ENCODE measurements at places on chromosomes 6 and 20.

- H3K4me3 ChIP-seq, result peak overlapping the region; percentile 60
- no peaks in the 10 kb centered on the region for H3K36me3 ChIP-seq
- H3K27ac ChIP-seq, result no peak overlapping the region
- DNase-seq, result no peak
- no peaks in the 10 kb centered on the region for H3K27me3 ChIP-seq
These were observed 218.8 kb downstream of the ESR1 start for GRCh38 chr6:152026291-152026690.

GRCh38 chr20:45432294-45432693 is 16.4 kb downstream of the PIGT start:
- H3K27me3 ChIP-seq, result no peaks in the 10 kb centered on the region
- no peak for DNase-seq
- peaks cover 40% of the 10 kb centered on the region for H3K4me1 ChIP-seq
- peaks cover 16% of the 10 kb centered on the region for H3K36me3 ChIP-seq

DNA sequence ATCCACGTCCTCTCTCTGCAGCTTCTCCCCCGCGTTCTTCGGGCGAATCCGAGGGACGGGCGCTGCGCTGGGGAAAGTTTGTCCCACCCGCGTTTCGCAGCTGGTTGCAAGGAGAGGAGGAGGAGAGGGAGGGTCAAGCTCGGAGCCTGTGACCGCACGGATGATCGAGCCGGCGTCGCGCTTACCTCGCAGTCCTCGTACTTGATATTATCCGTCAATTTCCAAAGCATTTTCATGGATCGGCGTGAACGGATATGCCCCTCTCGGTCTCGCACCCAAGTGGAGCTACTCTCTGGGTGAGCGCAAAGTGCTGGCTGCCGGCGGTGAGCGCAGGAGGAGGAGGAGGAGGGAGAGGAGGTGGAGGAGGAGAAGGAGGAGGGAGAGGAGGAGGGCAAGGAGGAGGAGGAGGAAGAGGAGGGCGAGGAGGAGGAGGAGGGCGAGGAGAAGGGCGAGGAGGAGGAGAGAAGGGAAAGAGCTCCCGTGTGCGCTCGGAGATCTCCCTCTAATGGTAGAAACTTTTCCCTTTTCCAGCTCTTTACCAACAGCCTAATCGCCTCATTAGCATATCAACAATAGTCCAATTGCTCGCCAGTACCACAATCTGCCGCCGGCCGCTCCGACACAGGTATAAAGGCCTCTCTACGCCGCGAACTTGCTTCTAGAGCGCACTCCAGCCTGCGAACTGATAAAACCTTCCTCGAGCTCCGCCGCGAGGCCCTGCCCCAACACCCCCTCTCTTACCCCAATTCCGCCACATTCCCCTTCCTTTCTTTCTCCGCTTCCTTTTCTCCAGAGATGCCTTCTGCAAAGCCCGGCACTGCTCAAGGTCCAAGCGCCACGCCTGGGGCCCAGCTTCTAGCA is at the start of gene TFAP2A:
Gene TFAP2A, minus strand, starts transcription at position 319 of the 861 bp plus-strand sequence. Its CDS starts 83 bp downstream, at position 236.
- H3K36me3 ChIP-seq, result peaks cover 14% of the 10 kb centered on the region
- no peak for DNase-seq

DNA sequence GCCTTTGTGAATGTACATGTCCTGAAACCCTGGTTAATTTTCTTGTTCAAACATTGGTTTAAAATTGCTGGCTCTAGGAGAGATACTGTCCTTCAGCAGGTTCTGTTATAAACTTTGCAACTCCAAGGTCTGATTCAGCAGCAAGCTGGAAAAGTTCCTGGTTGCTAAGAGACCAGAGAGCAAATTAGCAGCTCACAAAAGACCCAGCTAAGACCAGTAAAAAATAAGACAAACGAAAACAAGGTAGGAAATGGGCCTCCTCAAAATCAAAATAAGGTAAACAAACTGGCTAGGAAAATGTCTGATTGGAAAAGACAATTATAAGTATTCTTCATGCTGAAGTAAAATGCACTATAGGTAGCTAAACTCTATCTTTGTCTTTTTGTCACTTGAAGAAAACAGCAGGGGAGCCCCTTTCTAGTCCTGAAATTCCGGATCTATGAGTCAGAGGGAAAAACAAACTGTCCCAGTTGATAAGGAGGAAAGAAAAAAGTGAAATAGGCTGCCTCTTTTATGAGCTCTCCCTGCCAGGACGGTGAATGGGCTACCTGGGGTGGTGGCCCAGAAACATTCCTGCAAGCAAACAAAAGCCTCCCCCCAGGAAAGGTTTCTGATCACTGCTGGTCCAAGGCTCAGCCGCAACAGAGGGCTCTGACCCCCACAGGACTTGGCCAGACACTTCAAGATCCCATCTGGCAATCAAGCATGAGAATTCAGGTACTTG is 41.6 kb downstream of the UNC5CL start:
- no peak for DNase-seq
- H3K27ac ChIP-seq, result no peak overlapping the region
- H3K4me1 ChIP-seq, result no peaks in the 10 kb centered on the region

DNA sequence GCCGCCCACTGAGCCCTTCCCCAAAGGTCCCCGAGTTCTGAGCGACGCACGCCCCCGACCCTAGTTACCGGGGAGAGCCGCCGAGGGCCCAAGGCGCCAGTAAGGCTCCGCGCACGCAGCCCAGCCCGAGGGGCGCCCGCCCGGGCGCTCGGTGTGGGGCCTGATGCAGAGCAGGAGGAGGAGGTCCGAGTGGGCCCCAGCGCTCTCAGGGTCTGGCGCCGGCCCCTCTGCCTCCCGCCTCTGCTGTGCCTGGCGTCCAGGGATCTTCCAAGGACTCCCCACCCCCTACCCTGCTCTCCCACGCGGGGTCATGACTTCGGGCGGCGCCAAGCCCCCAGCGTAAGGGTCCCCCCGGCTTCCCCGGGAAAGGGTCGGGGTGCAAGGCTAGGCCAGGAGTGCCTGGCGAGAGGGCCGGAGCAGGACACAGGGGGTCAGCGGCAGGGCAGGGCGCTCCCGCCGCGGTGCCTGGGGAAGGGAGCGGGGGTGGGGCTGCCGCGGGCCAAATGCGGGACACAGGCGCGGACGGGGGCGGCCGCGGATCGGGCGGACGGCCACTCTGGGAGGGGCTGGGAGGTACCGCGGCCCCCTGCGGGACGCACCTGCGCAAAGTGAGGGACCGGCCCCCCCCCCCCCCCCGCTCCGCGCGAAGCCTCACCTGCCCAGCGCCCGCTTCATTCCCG is 637 bp downstream of the ABHD12 start:
- peak; percentile 40 for DNase-seq
- no peak overlapping the region for H3K27ac ChIP-seq
- no peaks in the 10 kb centered on the region for H3K36me3 ChIP-seq
- H3K4me1 ChIP-seq, result peaks cover 16% of the 10 kb centered on the region
- H3K4me3 ChIP-seq, result peak overlapping the region; percentile 76
- H3K27me3 ChIP-seq, result no peaks in the 10 kb centered on the region

DNA sequence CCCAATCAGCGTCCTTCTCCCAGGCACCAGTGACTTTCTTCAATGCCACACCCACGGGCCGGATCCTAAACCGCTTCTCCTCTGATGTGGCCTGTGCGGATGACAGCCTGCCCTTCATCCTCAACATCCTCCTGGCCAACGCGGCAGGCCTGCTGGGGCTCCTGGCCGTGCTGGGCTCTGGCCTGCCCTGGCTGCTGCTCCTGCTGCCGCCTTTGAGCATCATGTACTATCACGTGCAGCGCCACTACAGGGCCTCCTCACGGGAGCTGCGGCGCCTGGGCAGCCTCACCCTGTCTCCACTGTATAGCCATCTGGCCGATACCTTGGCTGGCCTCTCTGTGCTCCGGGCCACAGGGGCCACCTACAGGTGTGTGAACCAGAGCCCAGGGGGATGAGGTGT is 9.8 kb downstream of the DLK2 start:
- no peaks in the 10 kb centered on the region for H3K27me3 ChIP-seq
- no peak overlapping the region for H3K4me3 ChIP-seq
- no peaks in the 10 kb centered on the region for H3K4me1 ChIP-seq
- no peak for DNase-seq
- no peak overlapping the region for H3K27ac ChIP-seq

GRCh38 chr6:160513836-160514235 is 150.2 kb downstream of the LPA start:
- peaks cover 34% of the 10 kb centered on the region for H3K27me3 ChIP-seq
- DNase-seq, result no peak
- no peak overlapping the region for H3K27ac ChIP-seq
- no peak overlapping the region for H3K4me3 ChIP-seq

DNA sequence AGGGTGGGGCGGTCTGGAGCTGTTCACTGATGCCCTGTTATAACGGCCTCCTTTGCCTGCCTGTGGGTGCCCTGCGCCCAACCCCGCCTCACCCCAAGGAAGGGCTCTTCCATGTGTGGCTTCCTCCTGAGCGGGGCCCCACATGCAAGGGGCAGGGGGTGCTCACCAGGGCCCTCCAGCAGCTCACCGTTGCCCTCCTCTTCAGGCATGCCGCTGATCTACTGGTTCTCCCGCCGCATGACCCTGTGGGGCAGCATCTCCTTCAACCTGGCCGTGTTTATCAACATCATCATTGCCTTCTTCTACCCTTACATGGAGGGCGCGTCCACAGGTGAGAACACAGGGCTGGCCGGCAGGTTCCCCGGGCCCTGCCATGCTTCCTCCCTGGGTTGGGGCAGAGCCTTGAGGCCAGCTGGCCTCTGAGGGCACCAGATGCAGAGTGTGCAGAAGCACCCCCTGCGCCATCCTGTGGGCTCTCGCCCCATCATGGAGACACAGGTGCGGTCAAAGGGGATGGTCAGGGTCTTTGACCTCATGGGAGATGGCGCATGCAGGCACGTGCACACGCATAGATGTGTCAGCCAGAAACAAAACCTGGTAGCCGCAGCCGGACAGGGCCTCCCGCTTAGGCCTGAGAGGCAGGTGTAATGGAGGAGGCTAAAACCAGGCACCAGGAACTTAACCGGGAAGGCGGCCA is 22.9 kb downstream of the UQCC2 start:
- H3K36me3 ChIP-seq, result peaks cover 92% of the 10 kb centered on the region
- no peak for DNase-seq
- H3K27me3 ChIP-seq, result no peaks in the 10 kb centered on the region
- H3K4me1 ChIP-seq, result peaks cover 19% of the 10 kb centered on the region
- no peak overlapping the region for H3K4me3 ChIP-seq

GRCh38 chr20:44743916-44744655 is 1.6 kb upstream of the KCNK15 start:
- H3K27ac ChIP-seq, result no peak overlapping the region
- H3K4me3 ChIP-seq, result no peak overlapping the region
- no peak for DNase-seq
- peaks cover 23% of the 10 kb centered on the region for H3K27me3 ChIP-seq

DNA sequence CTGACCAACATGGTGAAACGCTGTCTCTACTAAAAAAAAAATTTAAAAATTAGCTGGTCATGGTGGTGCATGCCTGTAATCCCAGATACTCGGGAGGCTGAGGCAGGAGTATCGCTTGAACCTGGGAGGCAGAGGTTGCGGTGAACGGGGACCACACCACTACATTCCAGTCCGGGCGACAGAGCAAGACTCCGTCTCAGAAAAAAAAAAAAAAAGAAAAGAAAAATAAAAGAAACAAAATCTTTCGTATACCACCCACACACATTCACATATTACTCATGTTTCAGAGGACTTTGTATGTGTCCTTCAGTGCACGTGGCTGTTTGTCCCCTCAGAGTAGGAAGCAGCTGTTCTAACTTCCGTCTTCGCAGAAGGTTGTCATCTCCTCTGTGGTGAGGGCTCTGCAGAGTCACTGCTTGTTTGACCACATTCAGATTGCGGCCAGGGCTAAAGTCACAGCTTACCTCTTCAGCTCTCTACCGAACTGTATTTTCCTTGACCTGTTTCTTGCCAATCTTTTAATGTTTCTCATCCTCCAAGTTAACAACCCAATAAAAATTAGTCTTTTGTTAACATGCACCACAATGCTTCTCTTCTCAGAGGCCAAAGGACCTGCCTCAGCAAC is 36.6 kb upstream of the HIVEP1 start:
- H3K27ac ChIP-seq, result peak overlapping the region; percentile 74
- H3K4me1 ChIP-seq, result peaks cover 29% of the 10 kb centered on the region
- peak overlapping the region; percentile 44 for H3K4me3 ChIP-seq

DNA sequence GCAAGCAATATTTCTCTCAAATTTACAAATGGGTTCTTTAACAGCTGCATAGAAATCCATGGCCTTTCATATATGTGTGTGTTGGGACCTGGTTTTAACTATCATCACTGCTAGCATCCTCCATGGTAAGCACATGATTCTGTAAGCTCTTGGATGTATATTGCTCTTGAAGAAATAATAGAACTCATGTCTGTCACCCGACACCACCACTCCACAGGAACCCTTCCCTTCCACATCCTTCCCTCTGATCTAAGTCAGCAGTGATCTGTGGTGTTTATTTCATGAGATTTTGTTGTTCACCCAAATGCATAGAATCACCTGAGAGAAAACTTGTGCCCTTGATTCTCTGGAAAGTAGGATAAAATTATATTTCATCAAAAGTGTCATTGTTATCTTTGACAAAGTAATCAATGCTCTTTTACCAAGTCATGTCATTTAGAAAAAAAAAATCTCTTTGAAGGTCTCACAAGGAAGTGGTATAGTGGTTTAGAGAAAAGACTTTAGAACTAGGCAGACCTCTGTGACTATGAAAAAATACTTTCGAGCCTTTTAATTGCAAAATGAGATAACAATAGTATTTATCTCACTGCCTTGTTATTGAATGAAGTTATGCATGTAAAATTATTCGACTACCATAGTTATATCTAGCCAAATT is 649.8 kb upstream of the SLC35B3 start:
- no peaks in the 10 kb centered on the region for H3K27me3 ChIP-seq
- H3K4me3 ChIP-seq, result no peak overlapping the region
- H3K4me1 ChIP-seq, result no peaks in the 10 kb centered on the region
- H3K27ac ChIP-seq, result no peak overlapping the region
- no peaks in the 10 kb centered on the region for H3K36me3 ChIP-seq

DNA sequence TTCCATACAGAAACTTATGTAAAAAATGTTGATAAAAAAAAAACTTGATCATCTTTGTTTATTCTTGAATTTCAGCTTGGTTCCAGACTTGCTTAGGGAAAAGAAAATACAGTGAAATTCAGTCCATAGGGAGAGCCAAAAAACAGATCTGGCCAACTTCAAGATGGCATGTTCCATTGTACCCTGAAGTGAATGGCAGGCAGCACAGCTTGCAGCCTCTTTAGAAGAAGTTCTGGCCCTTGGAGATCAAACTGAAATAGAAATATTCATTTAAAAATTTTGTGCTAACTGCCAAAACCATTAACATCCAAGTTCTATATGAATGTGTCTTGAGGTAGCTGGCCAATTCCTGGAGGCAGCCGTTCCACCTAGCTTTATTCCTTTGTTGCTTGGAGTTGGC is 448.4 kb downstream of the EPM2A start:
- no peak overlapping the region for H3K4me3 ChIP-seq
- H3K27ac ChIP-seq, result no peak overlapping the region
- H3K36me3 ChIP-seq, result no peaks in the 10 kb centered on the region
- H3K4me1 ChIP-seq, result no peaks in the 10 kb centered on the region
- no peaks in the 10 kb centered on the region for H3K27me3 ChIP-seq

- DNase-seq, result no peak
- H3K4me3 ChIP-seq, result no peak overlapping the region
- no peak overlapping the region for H3K27ac ChIP-seq
- H3K27me3 ChIP-seq, result no peaks in the 10 kb centered on the region
These were observed 686.9 kb downstream of the BCKDHB start for GRCh38 chr6:80793411-80793810.
